ENCODE measurements at places on chromosomes 5 and 9. TPM values are rescaled to one million over a fixed set of nuclear protein-coding genes. Genes with fewer than 3 reads are reported as not detected.

GRCh38 chr5:169583101-169583423 is 511 bp upstream of the SPDL1 start:
- peaks cover 12% of the 10 kb centered on the region for H3K4me1 ChIP-seq
- no peaks in the 10 kb centered on the region for H3K27me3 ChIP-seq
- peak overlapping the region; percentile 76 for H3K4me3 ChIP-seq
- DNase-seq: no peak
- H3K36me3 ChIP-seq: no peaks in the 10 kb centered on the region

- H3K4me1 ChIP-seq: peaks cover 32% of the 10 kb centered on the region
- H3K27me3 ChIP-seq: peaks cover 87% of the 10 kb centered on the region
- H3K27ac ChIP-seq: peak overlapping the region; percentile 94
- DNase-seq: peak; percentile 72
- H3K4me3 ChIP-seq: peak overlapping the region; percentile 56
Observed at GRCh38 chr5:42950456-42951292, 89.4 kb downstream of the ANXA2R start.

SPIN1 gene
- 59.5 TPM for total RNA-seq

PLK2 gene
- total RNA-seq: 37.5 TPM

MAMDC2 gene
- 35.1 TPM for total RNA-seq

GRCh38 chr9:18250053-18250452 is 223.9 kb upstream of the ADAMTSL1 start:
- no peaks in the 10 kb centered on the region for H3K4me1 ChIP-seq
- no peaks in the 10 kb centered on the region for H3K27me3 ChIP-seq
- no peak for DNase-seq

WASHC1 gene
- total RNA-seq: 25.1 TPM

DNA sequence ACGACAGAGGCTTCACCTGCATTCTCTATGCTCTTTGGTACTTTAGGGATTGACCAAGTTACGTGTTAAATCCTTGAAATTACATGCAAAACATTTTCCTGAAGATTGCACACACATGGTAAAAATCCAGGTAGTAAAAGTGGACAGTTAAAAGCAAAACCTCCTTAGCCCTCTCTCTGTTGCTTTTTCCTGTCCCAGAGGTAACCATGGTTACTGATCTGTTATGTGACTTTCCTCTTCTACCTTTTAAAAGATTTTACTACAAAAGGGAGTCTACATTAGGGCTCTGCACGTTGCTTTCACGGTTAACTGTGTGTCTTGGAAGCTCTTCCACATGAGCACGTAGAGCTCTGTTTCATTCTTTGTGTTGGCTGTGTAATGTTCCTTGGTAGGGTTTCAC is 97.0 kb downstream of the PPARGC1B start:
- no peak for DNase-seq
- no peaks in the 10 kb centered on the region for H3K27me3 ChIP-seq
- H3K36me3 ChIP-seq: peaks cover 6% of the 10 kb centered on the region
- no peak overlapping the region for H3K27ac ChIP-seq

CDH6 gene
- 7.2 TPM for total RNA-seq

GRCh38 chr9:19677924-19678323 is 110.9 kb downstream of the SLC24A2 start:
- H3K4me1 ChIP-seq: no peaks in the 10 kb centered on the region
- DNase-seq: no peak
- no peaks in the 10 kb centered on the region for H3K27me3 ChIP-seq
- no peaks in the 10 kb centered on the region for H3K36me3 ChIP-seq

DNA sequence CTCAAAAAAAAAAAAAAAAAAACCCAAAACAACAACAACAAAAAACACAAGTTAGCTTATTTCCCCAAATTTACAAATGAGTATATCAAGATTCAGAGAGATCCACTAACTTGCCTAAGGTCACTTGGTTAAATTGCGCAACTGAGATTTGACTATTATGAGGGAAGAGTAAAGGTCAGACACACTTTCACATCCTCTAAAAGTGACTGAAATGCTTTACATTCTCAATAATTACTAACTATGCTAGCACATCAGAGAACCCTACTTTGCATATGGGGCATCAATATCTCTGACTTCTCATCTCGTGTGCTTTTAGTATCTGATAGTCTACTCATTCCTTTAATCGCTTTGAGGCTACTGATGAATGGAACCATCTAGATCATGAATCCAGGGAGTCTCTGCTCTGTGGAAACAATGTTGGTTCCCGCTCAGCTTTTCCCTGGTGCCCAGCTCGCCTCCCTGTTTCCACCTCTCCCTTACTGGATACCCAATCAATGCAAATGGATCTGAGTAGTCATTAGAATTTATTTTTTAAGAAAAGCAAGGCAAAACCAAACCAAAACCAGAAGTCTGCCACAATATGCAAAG is 182.1 kb upstream of the TRIM32 start:
- DNase-seq: no peak
- no peaks in the 10 kb centered on the region for H3K27me3 ChIP-seq
- no peaks in the 10 kb centered on the region for H3K4me1 ChIP-seq
- no peak overlapping the region for H3K27ac ChIP-seq
- H3K36me3 ChIP-seq: no peaks in the 10 kb centered on the region

- no peak for DNase-seq
- H3K4me1 ChIP-seq: peaks cover 11% of the 10 kb centered on the region
- H3K27ac ChIP-seq: no peak overlapping the region
- H3K27me3 ChIP-seq: no peaks in the 10 kb centered on the region
- no peaks in the 10 kb centered on the region for H3K36me3 ChIP-seq
- no peak overlapping the region for H3K4me3 ChIP-seq
Observed at GRCh38 chr9:72871685-72872084, 81.2 kb downstream of the ALDH1A1 start.

HAPLN1 gene
- 0.21 TPM for total RNA-seq

ANKRD31 gene
- total RNA-seq: 0.27 TPM

OR13C2 gene
- not detected for total RNA-seq

- peaks cover 6% of the 10 kb centered on the region for H3K36me3 ChIP-seq
- peak; percentile 30 for DNase-seq
- peaks cover 67% of the 10 kb centered on the region for H3K4me1 ChIP-seq
- H3K27ac ChIP-seq: peak overlapping the region; percentile 73
Observed at GRCh38 chr5:172426086-172426485, 28.2 kb downstream of the SH3PXD2B start.

DNA sequence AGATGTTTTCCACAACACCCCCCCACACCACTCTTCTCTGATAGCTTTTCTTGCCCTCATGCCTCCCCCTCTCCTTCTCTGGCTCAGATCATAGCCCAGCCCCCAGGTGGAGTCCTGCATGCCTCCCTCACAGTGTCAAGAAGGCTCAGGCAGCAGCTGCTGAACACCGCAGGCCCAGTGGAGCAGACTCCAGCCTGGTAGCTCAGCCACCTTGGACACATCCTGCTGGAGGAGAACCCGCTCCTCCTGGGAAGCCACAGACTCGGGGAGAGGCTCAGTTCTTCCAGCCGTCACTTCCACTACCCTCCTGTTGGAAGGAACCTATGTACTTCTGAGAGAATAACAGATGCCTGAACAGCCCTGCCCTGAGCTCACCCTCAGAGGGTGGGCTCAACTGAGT is 143.4 kb downstream of the SPOCK1 start:
- H3K4me3 ChIP-seq: no peak overlapping the region
- H3K27me3 ChIP-seq: no peaks in the 10 kb centered on the region
- H3K4me1 ChIP-seq: no peaks in the 10 kb centered on the region
- H3K36me3 ChIP-seq: no peaks in the 10 kb centered on the region
- H3K27ac ChIP-seq: no peak overlapping the region

GRCh38 chr9:97779608-97780007 is 73.4 kb upstream of the FOXE1 start:
- peaks cover 9% of the 10 kb centered on the region for H3K27me3 ChIP-seq
- no peak for DNase-seq
- no peak overlapping the region for H3K4me3 ChIP-seq
- H3K4me1 ChIP-seq: no peaks in the 10 kb centered on the region
- no peaks in the 10 kb centered on the region for H3K36me3 ChIP-seq
- no peak overlapping the region for H3K27ac ChIP-seq

GRCh38 chr5:88727705-88728313 is 155.2 kb downstream of the MEF2C start:
- no peaks in the 10 kb centered on the region for H3K27me3 ChIP-seq
- no peak overlapping the region for H3K27ac ChIP-seq
- H3K4me1 ChIP-seq: peaks cover 9% of the 10 kb centered on the region

CTSL gene
- total RNA-seq: 208 TPM

- no peak for DNase-seq
- no peaks in the 10 kb centered on the region for H3K36me3 ChIP-seq
- no peak overlapping the region for H3K4me3 ChIP-seq
- H3K27me3 ChIP-seq: peaks cover 6% of the 10 kb centered on the region
- H3K4me1 ChIP-seq: no peaks in the 10 kb centered on the region
Observed at GRCh38 chr9:131769361-131769760, 29.5 kb upstream of the RAPGEF1 start.

- no peaks in the 10 kb centered on the region for H3K4me1 ChIP-seq
- no peak overlapping the region for H3K4me3 ChIP-seq
- no peak for DNase-seq
- no peaks in the 10 kb centered on the region for H3K36me3 ChIP-seq
Observed at GRCh38 chr5:128641861-128642260, 103.8 kb upstream of the FBN2 start.

DNA sequence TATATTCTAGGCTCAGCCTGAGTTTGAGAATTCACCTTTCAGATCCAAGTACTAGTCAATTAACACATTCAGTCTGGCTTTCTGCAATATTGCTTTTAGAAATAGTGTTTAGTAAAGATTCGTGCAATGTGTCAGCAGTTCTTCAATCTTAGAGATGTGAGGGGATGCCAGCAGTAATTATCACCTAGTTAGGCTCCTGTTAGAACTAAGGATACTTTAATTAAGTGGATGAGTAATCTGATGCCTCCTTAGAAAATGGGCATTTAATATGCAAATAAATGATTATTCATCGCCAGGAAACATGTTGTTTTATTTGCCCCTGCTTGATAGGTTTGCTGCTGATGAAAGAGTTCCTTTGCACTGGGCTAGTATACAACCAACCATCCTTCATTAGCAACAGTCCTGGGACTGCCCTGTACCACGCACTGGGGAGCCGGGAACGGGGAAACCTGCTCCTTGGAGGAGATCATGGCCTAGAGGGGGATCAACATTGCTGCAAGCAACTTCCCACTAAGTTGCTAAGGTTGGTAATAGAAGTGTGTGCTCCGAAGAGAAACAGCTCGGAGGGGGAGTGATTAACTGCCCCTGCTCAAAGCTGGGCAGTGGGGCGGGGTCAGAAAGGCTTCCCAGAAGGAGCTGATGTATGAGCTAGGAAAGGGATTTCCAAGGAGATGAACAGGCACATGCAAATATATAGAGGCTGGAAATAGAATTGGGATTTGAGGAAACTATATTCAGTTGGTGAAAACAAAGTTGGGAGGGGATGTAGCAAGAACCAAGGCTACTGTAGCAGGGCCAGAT is 231.8 kb downstream of the DRD1 start:
- H3K27me3 ChIP-seq: no peaks in the 10 kb centered on the region
- peaks cover 4% of the 10 kb centered on the region for H3K4me1 ChIP-seq
- no peaks in the 10 kb centered on the region for H3K36me3 ChIP-seq
- no peak for DNase-seq

C8G gene
- total RNA-seq: 2.2 TPM

SPATA31A3 gene
- not detected for total RNA-seq

DNA sequence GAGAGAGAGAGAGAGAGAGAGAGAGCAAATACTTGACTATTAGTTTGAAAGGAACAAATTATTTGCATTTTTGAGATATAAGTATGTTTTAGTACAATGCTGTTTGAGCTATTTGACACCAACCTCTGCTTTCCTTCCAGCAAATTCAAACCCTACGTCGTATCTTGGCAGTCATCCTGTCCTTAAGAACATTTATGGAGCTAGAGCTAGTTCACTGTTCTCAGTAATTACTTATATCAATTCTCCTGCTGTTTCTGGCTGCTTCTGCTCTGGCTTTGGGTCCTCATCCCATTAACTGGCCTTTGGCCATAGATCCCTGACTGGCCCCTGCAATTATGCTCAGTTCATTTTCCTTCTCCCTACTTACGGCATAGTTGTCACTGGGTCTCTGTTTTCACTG is 19.9 kb upstream of the ERAP2 start:
- H3K4me3 ChIP-seq: no peak overlapping the region
- H3K27me3 ChIP-seq: no peaks in the 10 kb centered on the region
- H3K36me3 ChIP-seq: no peaks in the 10 kb centered on the region
- H3K27ac ChIP-seq: no peak overlapping the region

PHYHD1 gene
- total RNA-seq: 39.8 TPM

- H3K36me3 ChIP-seq: no peaks in the 10 kb centered on the region
- H3K27ac ChIP-seq: no peak overlapping the region
- peaks cover 15% of the 10 kb centered on the region for H3K27me3 ChIP-seq
- no peak overlapping the region for H3K4me3 ChIP-seq
- no peak for DNase-seq
Observed at GRCh38 chr5:163564321-163564938, 59.0 kb downstream of the MAT2B start.

- peaks cover 5% of the 10 kb centered on the region for H3K36me3 ChIP-seq
- H3K27ac ChIP-seq: peak overlapping the region; percentile 61
- H3K4me1 ChIP-seq: peaks cover 48% of the 10 kb centered on the region
- no peak for DNase-seq
- H3K4me3 ChIP-seq: no peak overlapping the region
- no peaks in the 10 kb centered on the region for H3K27me3 ChIP-seq
Observed at GRCh38 chr5:143219696-143220095, 183.8 kb downstream of the NR3C1 start.

DNA sequence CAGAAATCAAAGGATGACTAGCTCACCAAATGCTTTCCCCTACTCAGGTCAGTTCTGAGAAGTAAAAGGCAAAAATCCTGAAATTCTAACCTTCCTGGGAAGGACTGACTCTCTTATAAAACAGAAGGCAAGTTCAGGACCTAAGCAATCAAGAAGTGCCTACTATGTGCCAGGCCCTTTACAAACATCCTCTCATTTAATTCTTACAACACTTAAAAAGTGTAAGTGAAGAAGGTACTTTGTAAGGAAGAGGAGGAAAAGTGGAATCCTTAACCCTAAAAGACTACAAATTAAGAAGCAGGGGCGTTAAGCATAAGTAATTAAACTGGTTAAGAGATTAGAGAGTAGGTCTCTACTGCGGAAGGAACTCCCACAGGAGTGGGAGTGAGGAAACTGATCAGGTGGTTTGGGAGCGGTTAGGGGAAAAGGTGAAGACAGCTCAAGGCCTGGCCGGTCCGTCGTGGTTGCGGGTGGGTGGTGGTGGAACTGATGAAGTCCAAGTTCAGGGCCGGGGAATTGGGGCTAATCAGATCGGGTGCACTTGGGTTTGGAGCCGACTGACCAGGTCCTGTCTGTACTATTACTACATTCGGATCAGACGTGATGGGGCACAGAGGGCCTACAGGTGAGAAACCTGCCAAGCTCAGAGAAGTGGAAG is 839 bp downstream of the MED27 start:
- no peak for DNase-seq
- H3K27ac ChIP-seq: peak overlapping the region; percentile 72
- no peaks in the 10 kb centered on the region for H3K27me3 ChIP-seq
- peaks cover 19% of the 10 kb centered on the region for H3K4me1 ChIP-seq
- peaks cover 32% of the 10 kb centered on the region for H3K36me3 ChIP-seq
- H3K4me3 ChIP-seq: peak overlapping the region; percentile 80
